CD8-positive, alpha-beta memory T cell (primary cell): ENCODE measurements at places on chromosomes 5 and 9. TPM values are rescaled to one million over a fixed set of nuclear protein-coding genes. Genes with fewer than 3 reads are reported as not detected.

MSX2 gene
- polyA plus RNA-seq = not detected

TAF11L5 gene
- not detected for polyA plus RNA-seq

GLIPR2 gene
- 139 TPM for polyA plus RNA-seq

HINT1 gene
- 445 TPM for polyA plus RNA-seq

VPS13A gene
- 4.4 TPM for polyA plus RNA-seq

BTNL9 gene
- polyA plus RNA-seq = not detected

PAEP gene
- polyA plus RNA-seq = not detected

- DNase-seq = no peak
Observed at GRCh38 chr9:127277770-127278169, 13.2 kb downstream of the GARNL3 start.

DNA sequence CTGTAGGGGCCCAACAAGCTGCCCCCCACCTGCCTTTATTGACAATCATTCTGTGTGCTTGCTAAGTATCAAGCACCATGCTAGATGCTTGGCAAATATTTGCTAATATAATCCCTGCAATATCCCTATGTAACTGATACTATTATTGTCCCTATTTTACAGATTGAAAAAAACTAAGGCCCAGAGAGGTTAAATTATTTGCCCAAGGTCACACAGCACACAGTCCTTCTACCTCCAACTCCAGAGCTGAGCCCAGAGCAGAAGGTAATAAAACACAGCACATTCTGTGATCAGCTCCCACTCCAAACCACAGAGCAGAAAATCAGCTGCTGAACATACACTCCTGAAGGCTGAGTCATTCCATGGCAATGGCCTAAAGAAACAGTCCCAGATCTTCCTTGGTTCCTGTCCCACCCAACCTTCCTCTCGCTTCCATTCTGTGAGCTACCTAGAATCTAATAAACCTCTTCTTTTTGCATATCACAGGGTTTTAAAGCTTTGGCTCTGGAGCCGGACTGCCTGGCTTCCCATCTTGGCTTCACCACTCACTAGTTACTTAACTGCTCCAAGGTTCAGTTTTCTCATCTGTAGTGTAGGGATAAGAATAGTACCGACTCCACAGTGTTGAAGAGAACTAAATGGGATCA, 66.7 kb upstream of the ADRA1B start:
- DNase-seq = no peak

DNA sequence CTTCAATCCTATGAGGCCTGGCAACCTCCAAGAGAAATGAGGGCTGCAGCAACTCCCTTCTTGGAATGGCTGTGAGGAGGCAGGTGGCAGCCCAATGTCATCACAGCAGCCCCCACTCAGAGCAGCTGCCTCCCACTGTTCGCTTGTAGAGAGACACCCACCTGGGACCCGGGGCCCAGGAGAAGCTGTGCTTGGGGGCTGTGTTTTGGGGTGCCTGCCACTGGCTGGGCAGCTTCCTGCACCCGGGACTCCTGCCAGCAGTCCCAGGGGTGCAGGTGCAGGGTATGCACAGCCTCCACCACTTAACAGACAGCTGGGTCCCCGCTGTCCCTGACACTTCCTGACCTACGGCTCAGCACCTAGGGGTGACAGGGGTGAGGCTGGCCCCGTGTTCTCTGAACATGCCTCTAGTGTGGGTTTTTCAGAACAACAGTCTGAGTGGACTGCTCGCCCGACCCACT, 26.2 kb downstream of the NIPAL4 start:
- DNase-seq = no peak

DNA sequence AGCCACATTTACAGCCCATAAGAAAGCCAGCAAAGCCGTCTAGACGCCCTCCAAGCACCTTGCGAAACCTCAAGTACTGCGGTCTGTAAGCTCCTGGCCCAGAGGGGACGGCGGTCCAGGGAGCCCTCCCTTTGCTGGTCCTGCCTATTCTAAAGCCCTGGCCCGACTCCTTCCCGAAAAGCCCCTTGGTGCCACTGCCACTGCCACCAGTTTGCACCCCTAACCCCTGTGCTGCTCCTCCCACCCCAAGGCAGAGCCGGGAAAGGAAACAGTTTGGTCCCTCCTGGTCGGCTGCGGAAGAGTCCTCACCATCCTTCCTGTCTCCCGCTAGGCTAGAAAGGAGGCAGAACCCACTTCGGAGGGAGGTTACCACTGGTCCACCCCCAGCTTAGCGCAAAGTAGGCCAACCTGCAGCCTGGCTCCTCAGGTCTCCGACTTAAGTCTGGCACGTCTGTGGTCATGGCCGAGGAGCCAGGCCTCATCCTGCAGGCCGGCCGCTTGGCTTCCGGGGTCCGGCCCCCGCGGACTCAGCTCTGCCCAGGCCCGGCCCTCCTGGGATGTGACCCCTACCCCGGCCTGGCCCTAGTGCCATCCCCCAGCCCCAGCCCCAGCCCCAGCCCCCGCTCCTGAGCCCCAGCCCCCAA, 916 bp downstream of the TOR1A start:
- DNase-seq = peak; percentile 55

GRCh38 chr9:129748249-129748648, 4.6 kb downstream of the PTGES start:
- no peak for DNase-seq

DNA sequence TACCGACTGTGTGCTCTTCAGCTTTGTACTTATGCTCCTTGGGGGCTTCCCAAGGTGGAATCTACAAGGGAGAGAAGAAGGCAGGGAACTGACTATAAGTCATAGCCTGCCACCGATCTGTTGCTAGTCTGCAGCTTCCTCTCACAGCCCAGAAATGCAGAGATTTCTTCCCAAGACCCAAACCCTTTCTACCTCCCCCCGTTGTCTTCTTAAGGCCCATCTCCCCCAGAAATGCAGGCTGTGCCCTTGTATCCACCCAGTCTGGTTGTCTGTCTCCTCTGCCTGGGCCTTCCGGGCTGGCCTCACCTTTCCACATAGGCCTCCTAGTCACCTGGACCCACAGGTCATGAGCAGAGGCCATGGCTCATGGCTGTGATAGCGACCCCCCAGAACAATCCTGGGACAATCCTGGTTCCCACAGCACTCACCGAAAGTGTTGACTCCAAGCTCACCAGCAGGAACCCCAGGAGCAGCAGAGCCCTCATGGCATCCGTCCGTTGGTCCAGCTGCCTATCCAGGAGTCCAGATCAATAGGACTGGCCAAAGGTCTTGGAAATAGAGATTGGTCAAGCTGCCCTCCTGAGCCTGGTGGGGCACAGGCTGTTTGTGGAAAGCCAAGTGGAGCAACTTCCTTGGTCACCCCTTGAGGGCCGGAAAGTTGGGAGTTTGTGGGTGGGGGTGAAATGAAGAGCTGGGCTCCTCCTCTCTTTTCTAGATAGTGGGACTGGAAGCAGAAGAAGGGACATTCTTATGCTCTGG, at the start of gene F12:
TSS of gene F12 (minus strand) at position 522 of the 759 bp plus-strand sequence. CDS start at position 485, 37 bp downstream.
- DNase-seq = no peak

DNA sequence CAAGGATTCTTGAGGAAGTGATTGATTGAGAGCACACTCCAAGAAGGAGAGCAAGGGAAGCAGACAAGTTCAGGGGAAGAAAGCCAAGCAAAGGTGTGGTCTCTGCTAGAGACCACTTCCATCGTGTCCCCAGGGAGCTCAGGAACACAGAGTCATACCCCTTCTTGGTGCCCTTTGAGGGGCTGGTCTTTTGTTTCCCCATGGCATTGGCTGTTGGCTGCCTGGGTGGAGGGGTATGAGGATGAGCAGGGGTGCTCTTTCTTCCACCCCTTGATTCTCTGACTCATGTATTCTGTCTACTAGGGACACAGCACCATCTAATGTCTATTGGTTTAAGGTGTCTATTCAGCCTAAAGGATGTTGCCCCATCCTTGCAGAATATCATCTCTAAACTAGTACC, 11.5 kb upstream of the SPOCK1 start:
- no peak for DNase-seq

DNA sequence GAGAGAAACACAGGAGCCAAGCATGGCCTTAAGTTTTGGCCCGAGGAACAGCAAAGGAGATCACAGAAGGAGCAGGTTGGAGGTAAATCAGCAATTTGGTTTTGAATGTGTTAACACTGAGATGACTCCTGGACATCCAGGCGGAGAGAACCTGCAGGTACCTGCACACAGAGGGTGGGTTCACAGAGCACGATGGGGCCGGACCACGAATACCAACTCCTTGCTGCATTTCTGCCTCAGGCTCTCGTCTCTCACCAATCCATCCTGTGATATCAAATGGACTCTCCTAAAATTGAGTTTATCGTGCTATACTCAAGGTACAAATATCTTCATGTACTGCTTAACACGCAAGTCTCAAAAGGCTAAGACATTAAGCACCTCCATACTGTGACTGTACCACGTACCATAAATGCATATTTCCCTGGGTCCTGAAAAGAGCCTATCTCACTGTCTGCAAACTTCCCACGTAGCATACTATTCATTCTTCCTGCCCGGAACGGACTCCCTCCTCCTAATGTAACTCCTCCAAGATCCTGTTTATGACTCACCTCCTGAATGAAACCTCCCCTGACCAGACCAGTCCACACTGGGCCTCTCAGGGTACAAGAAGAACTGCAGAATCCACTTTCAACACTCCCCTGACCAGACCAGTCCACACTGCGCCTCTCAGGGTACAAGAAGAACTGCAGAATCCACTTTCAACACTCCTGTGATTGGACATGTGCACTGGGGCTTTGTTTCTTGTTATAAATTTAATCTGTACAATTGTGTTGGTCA, 380.8 kb upstream of the RFX3 start:
- no peak for DNase-seq

DNA sequence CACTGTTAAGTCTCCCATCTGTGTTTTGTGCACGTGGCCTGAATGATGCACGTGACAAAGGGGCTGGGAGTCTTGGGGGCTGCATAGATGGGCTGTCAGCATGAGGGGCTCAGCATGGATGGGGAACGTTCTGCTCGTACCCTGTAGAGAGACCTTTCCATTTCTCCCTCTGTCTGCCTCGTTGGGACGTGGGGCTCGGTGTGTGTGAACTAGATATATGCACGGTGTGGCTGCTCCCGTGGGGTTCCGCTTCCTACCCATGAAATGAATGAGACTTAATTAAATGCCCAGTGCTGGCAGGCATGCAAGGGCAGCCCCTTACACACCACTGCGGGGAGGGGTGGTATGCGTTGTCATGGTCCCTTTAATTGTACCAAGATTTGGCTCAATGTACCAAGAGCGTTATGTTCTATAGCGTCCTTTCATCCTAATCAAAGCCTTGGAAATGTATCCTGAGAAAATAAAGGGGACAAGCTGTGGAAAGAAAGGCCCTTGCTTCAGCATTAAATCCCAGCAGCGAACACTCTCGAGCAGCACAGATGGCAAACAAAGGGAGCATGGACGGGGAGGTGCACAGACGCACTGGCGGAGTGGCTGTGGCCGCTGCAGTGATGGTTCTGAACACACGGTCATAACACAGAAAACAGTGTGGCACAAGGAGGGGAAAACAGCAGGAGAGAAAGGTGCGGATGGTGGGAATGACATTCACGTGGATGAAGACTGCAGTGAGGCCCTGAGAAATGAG, 66.8 kb downstream of the RASGEF1C start:
- no peak for DNase-seq

- no peak for DNase-seq
Observed at GRCh38 chr5:130720355-130720754, 444.7 kb downstream of the HINT1 start.

DNA sequence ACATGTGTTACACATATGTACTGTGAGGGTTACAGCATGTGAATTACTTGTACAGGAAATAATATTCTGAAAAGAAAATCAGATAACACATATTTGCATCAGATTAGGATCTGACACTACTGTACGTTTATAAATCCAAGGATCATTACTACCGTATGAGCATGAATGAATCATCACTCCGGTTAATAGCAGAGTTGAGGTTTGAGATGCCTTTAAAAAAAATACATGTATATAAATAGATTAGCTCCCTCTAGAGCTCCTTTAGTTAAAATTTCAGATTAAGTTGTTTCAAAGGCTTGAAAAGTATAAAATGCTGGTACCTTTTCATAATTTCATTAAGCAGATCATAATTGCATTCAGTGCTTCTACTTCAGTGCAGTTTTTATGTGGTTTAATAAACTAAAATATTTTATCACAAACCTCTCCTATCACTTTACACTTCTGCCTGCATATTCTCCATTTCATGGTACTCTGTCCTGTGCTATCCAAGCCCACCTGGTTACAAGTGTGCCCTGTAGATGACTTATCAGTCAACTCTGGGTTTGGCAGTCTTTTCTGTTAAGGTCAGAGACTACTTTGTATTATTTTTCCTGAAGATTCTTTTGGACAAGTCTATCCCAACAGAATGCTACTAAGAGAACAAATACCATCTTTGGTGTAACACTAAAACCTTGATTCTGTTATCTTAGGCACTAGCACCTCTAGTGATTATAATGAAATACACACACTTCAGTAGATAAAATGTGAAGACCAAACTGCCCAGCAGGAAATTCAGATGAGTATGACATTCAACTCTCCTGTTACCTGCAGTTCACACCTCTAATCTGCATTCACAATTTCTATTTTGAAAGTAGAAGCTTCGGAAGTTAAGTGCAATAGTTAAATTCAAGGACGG, 48.0 kb upstream of the POU5F2 start:
- DNase-seq = no peak

GRCh38 chr5:124745928-124746915, at the start of gene ZNF608:
Gene ZNF608 (minus strand): TSS chr5:124746639. CDS start chr5:124744989, 1,650 bp downstream.
- no peak for DNase-seq

GRCh38 chr9:130414081-130414731, 30.6 kb upstream of the ASS1 start:
- no peak for DNase-seq

GRCh38 chr9:91867740-91868139, 82.3 kb downstream of the ROR2 start:
- no peak for DNase-seq
